Occipital lobe (tissue), 3 donors: ENCODE measurements at places on chromosomes 7 and 10. TPM values are rescaled to one million over a fixed set of nuclear protein-coding genes. Genes with fewer than 3 reads are reported as not detected.

The ZMIZ1 gene
- total RNA-seq, result 29.5 TPM

The SPDYE2 gene
- total RNA-seq, result not detected

The TYW1 gene
- 13.9 TPM for total RNA-seq

The CDC14C gene
- total RNA-seq, result 0.31 TPM

The LRRD1 gene
- total RNA-seq, result 0.78 TPM

The FAM25C gene
- not detected for total RNA-seq

The CDK14 gene
- 123 TPM for total RNA-seq
